ENCODE measurements at places on chromosomes 3 and 15. TPM values are rescaled to one million over a fixed set of nuclear protein-coding genes. Genes with fewer than 3 reads are reported as not detected.

GRCh38 chr3:12462159-12462947 lies 21.9 kb upstream of the TSEN2 start:
- no peaks in the 10 kb centered on the region for H3K4me1 ChIP-seq
- no peak overlapping the region for H3K4me3 ChIP-seq
- H3K36me3 ChIP-seq: no peaks in the 10 kb centered on the region
- no peak overlapping the region for H3K27ac ChIP-seq
- no peaks in the 10 kb centered on the region for H3K27me3 ChIP-seq

DNA sequence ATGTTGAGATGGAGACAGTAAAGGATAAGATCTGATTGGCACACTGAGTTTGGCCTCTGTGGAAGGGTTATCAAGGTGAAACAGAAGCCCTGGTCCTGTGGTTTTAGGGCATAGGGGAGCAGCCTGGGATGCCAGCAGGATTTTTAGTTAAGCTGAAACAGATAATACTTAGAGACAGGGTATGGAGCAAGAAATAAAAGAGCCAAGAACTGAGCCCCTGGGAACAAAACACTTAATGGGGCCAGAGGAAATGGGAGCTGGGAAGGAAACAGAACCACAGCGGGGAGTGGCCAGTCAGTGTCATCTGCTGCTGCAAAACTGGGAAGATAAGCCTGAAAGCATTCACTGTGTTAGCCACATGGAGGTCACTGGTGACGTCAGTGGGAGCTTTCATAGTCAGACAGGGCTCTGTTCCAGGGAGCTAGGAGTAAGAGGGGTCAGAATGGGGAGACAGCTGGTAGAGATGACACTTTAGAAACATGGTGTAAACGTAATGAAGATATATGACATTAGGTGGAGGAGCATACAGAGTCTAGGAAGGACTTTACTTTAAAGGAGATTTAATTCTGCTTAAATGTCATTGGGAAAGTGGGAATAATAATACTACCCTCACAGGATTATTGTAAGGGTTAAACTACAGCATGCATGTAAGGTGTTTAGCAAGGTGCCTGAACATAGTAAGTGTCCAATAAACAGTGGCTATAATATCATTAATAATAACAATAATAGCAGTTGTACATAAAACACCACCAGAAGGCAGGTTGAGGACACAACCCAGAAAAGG lies 172.7 kb upstream of the CTNNB1 start:
- no peak overlapping the region for H3K27ac ChIP-seq
- DNase-seq: no peak
- no peaks in the 10 kb centered on the region for H3K4me1 ChIP-seq
- H3K27me3 ChIP-seq: no peaks in the 10 kb centered on the region

DNA sequence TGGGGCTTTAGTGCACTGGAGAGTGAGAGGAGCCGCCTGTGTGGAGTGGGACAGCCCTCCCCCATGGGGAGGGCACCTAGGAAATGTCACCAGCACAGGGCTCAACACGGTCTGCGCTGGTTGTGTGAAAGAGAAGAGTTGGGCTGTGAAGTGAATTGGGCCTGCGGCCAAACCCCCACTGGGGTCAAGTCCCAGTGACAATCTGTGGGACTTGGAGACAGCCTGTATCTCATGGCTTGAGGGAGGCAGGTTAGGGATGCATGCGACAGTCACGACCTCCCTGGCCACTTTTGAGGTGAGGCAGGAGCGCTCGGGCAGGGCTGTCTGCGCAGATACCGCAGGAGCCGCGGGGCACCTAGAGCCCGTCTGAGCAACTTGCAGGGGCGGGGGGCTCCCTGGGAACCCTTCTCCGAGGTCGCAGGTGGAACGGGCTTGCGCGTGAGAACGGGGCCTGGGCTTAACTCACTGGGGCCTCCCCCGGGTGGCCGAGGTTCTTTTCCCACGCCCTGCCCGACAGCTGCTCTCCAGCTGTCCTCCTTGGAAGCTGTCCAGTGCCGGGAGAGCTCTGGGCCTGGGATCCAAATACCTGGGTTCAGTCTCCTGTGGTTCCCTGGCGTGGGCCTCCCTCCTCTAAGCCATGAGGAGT lies 77.4 kb downstream of the SNRK start:
- H3K4me3 ChIP-seq: no peak overlapping the region
- peaks cover 10% of the 10 kb centered on the region for H3K4me1 ChIP-seq

GRCh38 chr3:194194051-194194756 lies 58.3 kb downstream of the HES1 start:
- no peaks in the 10 kb centered on the region for H3K4me1 ChIP-seq
- no peak for DNase-seq
- no peak overlapping the region for H3K4me3 ChIP-seq
- no peaks in the 10 kb centered on the region for H3K27me3 ChIP-seq
- no peak overlapping the region for H3K27ac ChIP-seq

- no peaks in the 10 kb centered on the region for H3K4me1 ChIP-seq
- DNase-seq: no peak
- no peaks in the 10 kb centered on the region for H3K36me3 ChIP-seq
- no peaks in the 10 kb centered on the region for H3K27me3 ChIP-seq
- no peak overlapping the region for H3K4me3 ChIP-seq
Observed at GRCh38 chr15:59453474-59454215, 15.7 kb downstream of the FAM81A start.

DNA sequence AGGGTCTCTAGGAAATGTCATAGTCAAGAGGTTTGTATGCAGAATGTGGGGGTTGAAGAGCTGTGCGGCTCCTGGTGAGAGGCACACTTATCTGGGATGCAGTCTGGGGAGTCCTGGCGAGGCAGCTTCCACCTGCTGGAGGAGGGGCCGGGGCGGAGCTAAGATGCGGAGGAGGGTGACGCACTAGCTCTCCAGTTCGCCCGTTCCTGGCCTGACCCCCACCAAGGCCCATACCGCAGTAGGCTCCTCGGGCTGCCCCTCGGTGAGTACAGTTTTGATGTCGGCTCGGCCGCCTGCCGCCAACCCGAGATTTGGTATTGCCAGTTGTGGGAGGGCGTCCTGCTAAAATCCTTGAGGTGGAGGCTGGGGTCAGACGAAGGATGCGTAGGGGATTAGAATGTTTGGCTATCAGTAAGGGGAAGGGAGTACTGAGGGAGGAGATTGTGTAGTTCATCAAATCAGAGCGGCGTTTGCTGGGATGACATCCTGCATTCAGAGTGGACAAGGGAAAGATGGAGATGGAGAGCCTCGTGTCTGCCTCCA lies at the start of gene SCG5:
SCG5 (plus strand) TSS at position 194 of the 543 bp plus-strand sequence. CDS start 1,883 bp downstream, outside the sequence.
- no peaks in the 10 kb centered on the region for H3K4me1 ChIP-seq
- peak within 1 kb of the TSS; percentile 59 for H3K4me3 ChIP-seq

DNA sequence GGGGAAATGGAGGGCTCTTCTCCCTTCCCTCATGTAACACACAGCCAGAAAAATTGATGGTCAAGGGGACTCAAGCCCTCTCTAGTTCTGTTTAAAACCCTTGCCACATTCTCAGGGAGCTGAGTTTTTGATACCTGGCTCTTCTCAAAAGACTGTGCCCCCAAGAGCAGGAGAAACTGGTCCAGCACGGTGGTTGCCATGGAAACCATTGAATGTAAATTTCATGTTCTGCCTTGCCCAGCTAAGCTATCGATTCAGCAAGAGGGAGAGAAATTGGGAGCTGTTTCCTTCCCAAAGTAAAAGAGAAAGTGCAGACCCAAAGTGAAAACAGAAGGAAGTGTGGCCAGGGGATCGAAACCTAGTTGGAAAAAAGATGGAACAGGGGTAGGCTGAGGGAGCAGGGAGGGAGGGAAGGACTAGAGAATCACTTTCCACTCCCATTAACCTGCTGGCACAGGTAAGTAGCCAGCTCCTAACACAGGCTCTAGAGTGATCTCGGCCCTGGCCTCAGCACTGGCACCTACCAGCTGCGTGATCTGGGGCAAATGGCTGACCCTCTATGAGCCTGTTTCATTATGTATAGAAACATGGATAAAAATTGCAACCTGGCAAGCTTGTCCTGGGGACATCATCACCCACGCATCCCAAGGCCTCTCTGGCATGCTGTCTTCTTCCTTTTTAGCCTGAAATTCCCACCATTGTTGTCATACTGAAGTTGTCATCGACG lies 140.9 kb downstream of the TPRA1 start:
- no peak overlapping the region for H3K4me3 ChIP-seq
- peaks cover 4% of the 10 kb centered on the region for H3K27me3 ChIP-seq
- no peak for DNase-seq
- no peaks in the 10 kb centered on the region for H3K36me3 ChIP-seq
- H3K4me1 ChIP-seq: no peaks in the 10 kb centered on the region
- H3K27ac ChIP-seq: no peak overlapping the region

DNA sequence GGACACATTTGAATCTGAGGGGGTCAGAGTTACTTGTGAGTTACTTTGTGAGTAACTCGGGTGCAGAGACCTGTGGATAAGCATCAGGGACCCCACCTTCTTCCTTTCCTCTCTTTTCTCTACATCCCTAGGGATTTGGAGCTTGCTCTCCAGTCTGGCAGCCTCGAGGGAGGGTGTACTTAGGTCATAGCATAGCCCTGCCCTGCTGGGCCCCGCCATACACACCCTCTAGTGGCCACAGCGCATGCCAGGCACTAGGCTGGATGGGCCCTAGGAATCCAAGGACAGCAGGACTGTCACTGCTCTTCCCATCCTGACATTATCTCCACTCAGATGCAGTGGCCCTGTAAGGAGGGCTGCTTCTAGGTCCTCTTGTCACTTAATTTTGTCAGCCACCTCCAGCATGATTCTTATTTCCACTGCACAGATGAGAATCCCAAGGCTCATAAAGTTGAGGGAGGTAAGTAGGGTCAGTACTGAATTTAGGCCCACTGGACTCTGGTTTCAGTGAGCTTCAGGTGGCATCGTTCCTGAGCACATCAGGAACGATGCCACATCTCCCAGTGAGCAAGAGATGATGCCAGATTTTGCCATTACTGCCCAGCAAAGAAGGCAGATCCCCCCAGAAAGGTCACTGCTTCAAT lies 3.6 kb upstream of the SMAD6 start:
- H3K27ac ChIP-seq: no peak overlapping the region
- peak; percentile 47 for DNase-seq
- no peak overlapping the region for H3K4me3 ChIP-seq
- H3K4me1 ChIP-seq: no peaks in the 10 kb centered on the region
- no peaks in the 10 kb centered on the region for H3K36me3 ChIP-seq
- peaks cover 20% of the 10 kb centered on the region for H3K27me3 ChIP-seq

DNA sequence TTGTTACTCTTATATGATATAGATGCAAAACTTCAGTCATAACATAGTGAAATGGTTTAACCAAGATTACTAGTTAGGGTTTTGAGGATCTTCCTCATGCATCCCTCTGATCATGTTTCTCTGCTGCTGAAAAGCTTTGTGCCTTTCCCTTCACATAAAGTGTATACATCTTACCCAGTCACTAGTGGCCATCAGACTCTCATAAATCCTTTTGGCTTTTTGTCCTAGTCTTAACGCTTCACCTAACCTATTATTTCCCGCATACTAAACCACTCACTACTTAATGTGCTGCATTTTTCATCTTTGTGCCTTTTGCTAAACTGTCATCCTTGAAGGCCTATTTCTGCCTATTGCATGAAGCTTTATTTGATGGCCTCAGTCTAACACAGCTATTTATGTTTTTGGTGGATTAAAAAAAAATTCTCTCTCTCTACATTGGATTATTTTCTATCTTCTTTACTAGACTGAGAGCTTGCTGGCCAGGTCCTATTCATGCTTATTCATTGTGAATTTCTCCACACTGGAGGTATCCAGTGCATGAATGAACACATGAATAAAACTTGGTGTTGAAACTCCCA lies 717.6 kb upstream of the GOLIM4 start:
- H3K4me1 ChIP-seq: peaks cover 10% of the 10 kb centered on the region
- no peak overlapping the region for H3K27ac ChIP-seq
- DNase-seq: no peak
- H3K4me3 ChIP-seq: no peak overlapping the region

DNA sequence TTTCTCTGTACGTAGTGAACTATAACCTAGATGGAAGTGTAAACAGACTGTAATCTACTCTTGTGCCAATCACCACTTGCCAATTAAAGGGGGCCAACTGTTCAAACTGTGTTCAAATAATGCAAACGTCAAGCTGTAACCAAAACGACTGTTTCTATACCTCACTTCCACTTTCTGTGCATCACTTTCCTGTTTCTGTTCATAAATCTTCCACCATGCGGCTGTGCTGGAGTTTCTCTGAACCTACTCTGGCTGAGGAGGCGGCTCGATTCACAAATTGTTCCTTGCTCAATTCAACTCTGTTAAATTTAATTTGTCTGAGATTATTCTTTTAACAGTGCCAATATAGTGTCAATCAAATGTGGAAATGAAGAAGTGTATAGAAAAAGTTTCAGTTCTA lies 206.7 kb upstream of the TBC1D5 start:
- H3K36me3 ChIP-seq: no peaks in the 10 kb centered on the region
- 0 out of 2 replicates have a peak, but pooled peaks cover 3% of the 10 kb centered on the region for H3K4me1 ChIP-seq
- H3K27ac ChIP-seq: no peak overlapping the region
- no peak for DNase-seq
- no peaks in the 10 kb centered on the region for H3K27me3 ChIP-seq
- H3K4me3 ChIP-seq: no peak overlapping the region

DNA sequence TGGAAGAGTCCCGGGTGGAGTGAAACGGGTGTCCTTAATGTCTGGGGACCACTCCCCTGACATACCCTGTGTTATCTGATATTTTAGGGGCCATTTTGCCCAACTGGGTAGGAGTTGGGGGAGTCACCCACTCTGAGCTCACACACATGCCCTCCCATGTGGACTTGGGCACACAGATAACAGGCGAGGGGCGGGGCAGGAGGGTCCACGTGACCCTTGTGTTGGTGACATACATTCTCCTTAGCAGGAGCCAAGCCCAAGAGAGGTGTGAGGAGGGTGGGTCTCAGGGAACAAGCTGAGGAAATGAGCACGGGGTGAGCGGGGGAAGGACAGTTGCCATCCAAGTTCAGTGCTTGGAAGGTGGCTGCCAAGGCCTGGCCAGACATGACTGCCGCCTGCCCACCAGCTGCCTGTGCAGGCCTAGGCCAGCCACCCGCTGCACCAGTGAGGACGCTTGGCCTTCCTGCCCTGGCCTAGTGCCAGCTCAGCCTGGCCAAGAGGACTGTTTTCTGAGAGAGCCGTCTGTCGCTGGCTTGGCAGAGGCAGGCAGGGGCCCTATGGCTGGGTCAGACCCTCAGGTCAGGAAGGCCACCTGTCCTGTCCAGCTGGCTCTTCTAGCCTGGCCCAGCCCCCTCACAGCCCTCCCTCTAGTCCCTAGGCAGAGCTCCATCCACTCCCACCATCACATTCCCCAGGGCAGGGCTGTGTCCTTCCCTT lies 31.3 kb upstream of the TMEM115 start:
- no peaks in the 10 kb centered on the region for H3K36me3 ChIP-seq
- H3K4me3 ChIP-seq: no peak overlapping the region
- H3K27me3 ChIP-seq: no peaks in the 10 kb centered on the region
- H3K27ac ChIP-seq: no peak overlapping the region

ECT2 gene
- polyA plus RNA-seq: 19.5 TPM

CHMP2B gene
- 14.0 TPM for polyA plus RNA-seq

TP53BP1 gene
- 24.8 TPM for polyA plus RNA-seq

SKOR1 gene
- 0.03 TPM for polyA plus RNA-seq

ISLR2 gene
- polyA plus RNA-seq: 0.47 TPM

NEK10 gene
- 0.24 TPM for polyA plus RNA-seq

AHSG gene
- polyA plus RNA-seq: 0.68 TPM

CLSTN2 gene
- 0.31 TPM for polyA plus RNA-seq

GOLGA8J gene
- polyA plus RNA-seq: not detected

GATM gene
- polyA plus RNA-seq: 15.1 TPM

BCL2A1 gene
- not detected for polyA plus RNA-seq
